ENCODE measurements at places on chromosomes 16 and 17. TPM values are rescaled to one million over a fixed set of nuclear protein-coding genes. Genes with fewer than 3 reads are reported as not detected.

CCL8 gene
- not detected for total RNA-seq

VMO1 gene
- not detected for total RNA-seq

DNA sequence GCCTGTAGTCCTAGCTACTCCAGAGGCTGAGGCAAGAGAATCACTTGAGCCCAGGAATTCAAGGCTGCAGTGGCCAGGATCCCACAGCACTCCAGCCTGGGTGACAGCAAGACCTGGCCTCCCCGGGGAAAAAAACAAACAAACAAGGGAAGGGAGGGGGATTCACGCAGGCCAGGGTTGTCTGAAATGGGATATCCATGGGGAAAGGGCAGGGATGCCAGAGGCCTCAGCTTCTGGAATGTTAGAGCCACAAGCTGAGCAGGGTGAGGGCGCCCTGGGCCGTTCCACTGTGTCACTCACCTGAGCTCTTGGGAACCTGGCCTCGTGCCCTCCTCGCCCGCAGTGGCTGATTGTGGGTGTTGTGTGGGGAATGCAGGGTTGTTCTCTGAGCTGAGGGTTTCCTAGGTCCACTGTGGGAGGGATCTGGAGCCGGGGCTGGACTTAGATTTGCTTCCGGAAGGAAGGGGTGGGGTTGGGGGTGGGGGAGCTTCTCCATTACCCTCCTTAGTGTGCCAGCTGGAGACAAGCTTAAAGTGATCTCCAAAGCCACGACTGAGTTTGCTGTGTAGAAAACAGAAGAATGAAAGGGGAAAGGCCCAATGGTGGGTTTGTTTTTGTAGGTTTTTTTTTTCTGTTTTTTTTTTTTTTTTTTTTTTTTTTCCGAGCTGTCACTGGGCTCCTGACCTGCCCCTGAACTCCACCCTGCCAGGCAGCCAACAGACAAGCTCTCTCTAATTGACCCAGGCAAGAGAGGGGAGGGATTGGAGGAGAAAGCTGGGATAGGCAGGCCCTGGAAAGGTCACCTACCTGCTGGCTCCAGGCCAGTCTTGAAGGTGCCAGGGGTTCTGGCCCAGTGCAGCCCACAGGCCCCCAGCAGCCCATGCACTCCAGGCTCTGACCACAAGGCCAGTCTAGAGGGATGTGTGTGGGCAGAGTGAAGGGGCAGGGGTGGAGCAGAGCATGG, at the start of gene SULT1A1:
Gene SULT1A1, minus strand, starts transcription at position 414 of the 964 bp plus-strand sequence. CDS start 1,189 bp downstream, outside the sequence.
- peak; percentile 94 for DNase-seq

DNA sequence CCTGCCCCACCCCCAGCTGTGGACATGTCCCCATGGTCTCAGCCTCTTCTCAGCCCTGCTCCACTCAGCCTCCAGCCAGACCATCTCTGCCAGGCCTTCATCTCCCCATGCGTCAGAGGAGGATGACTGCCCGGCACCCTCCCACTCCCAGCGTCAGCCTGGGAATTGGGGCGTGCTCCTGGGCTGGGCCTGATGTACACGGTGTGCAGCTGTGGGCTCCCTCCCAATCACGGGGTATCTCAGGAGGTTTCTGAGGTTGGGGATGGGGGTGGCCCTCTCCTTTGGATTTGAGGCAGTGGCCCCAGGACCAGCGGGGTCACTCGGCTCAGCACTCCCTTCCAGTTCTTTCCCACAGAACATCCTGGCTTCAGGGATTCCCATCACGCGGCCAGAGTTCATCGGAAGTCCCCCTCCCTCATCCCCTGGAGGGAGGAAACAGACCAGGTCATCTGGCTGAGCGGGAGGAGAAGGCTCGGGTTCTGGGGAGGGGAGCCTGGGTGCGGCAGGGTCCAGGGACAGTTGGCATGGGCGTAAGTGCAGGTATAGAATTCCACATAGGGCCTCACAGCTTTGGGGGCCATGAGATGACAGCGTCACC, 36.9 kb downstream of the SOCS3 start:
- DNase-seq, result peak; percentile 27

GRCh38 chr17:40846515-40847144, 20.4 kb downstream of the KRT12 start:
- no peak for DNase-seq

HBZ gene
- not detected for total RNA-seq

GP1BA gene
- total RNA-seq, result not detected

PLK1 gene
- total RNA-seq, result 0.52 TPM

- peak; percentile 27 for DNase-seq
Measured at GRCh38 chr16:85162478-85163277, 50.4 kb upstream of the CIBAR2 start.

GRCh38 chr17:78226759-78227454, 4.5 kb upstream of the TMEM235 start:
- no peak for DNase-seq

MYH1 gene
- not detected for total RNA-seq

GRCh38 chr17:1627182-1627981, 1.3 kb downstream of the SLC43A2 start:
- no peak for DNase-seq

GRCh38 chr17:56948491-56948890, 12.4 kb downstream of the COIL start:
- no peak for DNase-seq

Data from body of pancreas (tissue), 4 donors.